Activated CD4-positive, alpha-beta T cell treated with anti-CD3 and anti-CD28 coated beads for 4 hours (primary cell): ENCODE measurements at places on chromosomes 12 and 14.

- DNase-seq: no peak
These were observed 1.1 kb upstream of the GNB3 start for GRCh38 chr12:6839482-6840201.

GRCh38 chr14:75773046-75773445, 112.0 kb downstream of the TTLL5 start:
- DNase-seq: no peak

- no peak for DNase-seq
These were observed 247.6 kb downstream of the CHST11 start for GRCh38 chr12:104704224-104704779.

GRCh38 chr12:53051881-53052412, 2.1 kb downstream of the TNS2 start:
- DNase-seq: no peak

- no peak for DNase-seq
These were observed 1.3 kb upstream of the PABPN1 start for GRCh38 chr14:23319746-23320583.

DNA sequence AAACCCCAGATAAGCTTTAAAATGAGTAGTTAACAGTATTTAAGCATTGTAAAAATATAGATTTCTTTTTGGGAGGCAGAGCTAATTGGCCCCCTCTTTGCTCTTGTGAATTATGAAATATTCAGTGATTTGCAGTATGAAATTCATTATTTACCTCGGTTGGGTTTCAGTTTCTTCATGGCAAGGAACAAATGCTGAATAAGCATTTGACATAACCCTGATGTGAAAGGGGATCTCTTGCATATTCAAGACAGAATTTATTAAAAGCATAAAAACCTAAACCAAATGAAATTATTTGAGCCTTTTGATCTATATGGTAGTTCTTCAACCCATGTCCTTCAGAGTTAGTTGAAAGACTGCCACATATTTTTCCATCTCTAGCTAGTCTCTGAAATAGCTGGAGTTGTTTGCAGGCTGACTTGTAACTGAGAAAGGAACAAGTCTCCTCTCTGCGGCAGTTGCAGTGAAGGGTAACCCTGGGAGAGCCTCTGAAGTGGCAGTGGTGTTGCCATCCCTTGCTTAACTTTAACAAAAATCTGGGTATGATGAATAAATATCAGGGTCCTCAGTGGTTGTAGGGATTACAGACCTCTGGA, 690 bp downstream of the AKAP6 start:
- DNase-seq: no peak
